ENCODE measurements at places on chromosomes 6 and 20.

GRCh38 chr20:41139227-41140093 is 2.1 kb downstream of the PLCG1 start:
- DNase-seq: no peak

DNA sequence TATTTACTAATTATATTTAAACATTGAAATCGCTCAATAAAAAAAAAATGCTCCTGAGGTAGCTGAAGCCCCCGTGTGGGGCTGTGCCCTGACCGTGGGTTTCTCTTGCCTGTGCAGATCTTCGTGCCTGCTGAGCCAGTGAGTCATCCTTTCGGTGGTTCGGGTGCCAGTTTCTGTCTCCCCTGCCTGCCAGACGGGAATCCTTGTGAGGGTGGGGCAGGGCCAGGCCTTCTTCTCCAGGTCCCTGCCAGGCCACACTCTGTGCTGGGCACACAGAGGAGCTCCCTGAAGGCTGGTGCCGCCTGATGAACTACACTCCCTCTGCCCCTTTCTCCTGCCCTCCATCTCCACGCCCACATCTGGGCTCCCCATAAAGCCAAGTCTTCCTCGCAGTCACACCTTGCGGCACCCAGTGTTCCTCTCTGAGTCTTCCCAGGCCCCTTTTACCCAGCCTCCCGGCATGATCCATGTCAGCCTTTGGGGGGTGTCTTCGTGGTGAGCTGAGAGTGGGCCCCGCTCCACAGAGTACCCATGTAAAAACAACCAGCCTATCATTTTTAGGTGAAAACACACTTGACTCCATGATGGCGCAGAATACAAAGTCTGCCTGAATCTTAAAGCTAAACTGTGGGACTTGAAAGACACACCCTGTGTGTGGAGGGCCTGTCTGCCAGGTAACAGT is 19.3 kb downstream of the FGD2 start:
- no peak for DNase-seq

GRCh38 chr6:166575205-166575604 is 11.3 kb downstream of the RAMACL start:
- DNase-seq: no peak

- no peak for DNase-seq
Measured at GRCh38 chr6:138007014-138007472, 100.2 kb downstream of the PERP start.

- DNase-seq: no peak
Measured at GRCh38 chr20:18394363-18394762, 72.5 kb downstream of the DZANK1 start.

DNA sequence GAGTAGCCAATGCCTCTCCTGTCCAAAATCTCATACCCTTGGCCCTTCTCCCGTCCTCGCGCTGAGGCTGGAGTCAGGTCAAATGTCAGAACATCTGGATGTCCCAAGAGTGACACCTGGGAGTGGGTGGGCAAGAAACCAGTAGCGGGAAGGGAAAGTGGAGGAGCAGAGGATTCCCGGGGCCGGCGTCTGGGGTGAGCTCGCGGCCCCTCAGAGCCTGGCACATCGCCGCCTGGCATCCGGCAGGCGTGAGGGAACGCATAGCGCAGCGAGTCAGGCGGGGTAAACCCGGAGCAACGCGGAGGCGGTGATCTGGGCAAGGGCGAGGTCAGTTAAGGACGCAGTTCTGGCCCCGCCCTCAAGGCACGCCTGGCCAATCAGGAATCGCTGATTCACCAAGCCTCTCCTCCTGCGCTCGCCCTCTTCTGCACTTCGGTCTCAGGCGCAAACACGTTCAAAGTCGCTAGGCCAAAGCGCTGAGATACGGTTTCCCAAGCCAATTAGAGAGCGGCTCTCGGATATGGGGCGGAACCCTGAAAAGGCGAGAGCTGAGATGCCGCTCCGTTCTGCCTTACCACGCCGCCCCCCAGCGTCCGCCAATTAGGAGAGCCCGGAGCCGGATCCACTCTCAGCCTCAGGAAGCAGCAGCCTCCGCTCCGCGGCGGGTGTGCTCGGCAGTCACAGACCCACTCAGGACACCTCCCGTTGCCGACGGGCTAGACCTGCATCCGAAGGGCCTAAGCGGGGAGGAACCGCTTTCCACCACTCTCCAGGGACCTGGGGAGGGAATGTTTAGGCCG is 22.5 kb downstream of the VPS52 start:
- peak; percentile 98 for DNase-seq

- no peak for DNase-seq
Measured at GRCh38 chr6:151179321-151179720, 60.4 kb upstream of the AKAP12 start.

DNA sequence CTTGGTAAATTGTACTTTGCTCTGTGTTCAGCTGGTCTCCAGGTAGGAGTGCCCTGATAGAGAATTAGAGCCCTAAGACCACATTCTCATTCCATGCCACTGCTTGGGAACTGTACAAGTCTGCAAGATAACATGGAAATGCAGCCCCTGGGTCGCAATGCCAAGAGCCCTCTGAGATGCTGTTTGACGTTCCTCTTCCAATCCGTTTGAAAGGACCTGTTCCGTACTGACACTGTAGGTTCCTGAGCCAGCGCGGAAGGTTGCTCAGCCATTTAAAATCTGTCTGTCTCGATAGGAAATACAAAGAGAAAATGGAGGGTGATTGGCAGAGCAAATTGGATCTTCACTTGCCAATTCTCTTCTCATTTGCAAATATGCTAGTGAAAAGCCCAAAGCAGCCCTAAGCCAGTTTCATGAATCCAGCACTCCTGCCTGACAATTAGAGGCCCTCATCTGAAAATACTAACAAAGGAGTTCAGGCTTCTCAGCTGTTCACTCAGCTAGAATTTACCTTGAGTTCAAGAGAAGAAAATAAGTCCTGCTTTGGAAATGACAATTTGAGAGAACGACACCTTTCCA is 100.6 kb upstream of the AFDN start:
- DNase-seq: no peak

GRCh38 chr20:51756653-51757052 is 11.5 kb downstream of the ATP9A start:
- DNase-seq: no peak

DNA sequence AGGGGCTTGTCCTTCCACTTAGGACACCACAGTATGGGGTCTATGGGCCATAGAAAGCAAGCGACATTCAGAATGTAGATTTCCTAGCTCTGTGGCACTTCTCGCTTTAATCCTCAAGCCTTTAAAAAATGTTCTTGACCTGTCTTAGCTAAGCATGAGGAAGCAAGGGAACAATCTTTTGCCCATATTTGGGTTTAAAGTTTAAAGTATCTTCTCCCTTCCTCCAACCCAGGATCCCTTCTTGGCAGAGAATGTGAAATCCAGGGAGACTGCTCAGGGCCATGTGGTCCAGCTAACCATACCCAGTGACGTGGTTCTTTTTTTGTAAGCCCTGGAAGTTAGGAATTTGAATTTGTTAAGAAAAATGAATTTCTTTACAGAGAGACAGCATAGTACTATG is 289.9 kb downstream of the BTBD9 start:
- no peak for DNase-seq

DNA sequence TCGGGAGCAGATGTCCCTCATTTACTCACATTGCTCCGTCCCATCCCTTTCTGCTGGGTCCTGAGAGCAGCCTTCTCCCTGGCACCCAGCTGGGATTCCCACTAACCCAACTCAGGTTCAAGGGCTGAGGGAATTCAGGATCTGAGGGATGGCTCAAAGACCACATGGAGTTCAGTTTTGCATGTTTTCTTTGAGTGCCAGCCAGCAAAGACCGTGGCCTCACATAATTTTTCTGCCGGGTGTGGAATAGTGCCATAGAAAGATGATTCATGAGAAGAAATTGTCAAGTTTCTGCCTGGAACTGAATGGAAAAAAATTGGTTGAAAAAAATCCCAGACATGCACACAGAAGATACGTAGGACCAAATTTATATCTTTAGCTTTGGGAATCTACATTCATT is 168.6 kb downstream of the CD83 start:
- peak; percentile 72 for DNase-seq

- DNase-seq: no peak
Measured at GRCh38 chr6:34771727-34772126, 14.4 kb downstream of the SNRPC start.

GRCh38 chr6:43858161-43859153 is 88.4 kb downstream of the VEGFA start:
- DNase-seq: no peak

GRCh38 chr6:139416146-139416545 is 41.7 kb upstream of the CITED2 start:
- no peak for DNase-seq

DNA sequence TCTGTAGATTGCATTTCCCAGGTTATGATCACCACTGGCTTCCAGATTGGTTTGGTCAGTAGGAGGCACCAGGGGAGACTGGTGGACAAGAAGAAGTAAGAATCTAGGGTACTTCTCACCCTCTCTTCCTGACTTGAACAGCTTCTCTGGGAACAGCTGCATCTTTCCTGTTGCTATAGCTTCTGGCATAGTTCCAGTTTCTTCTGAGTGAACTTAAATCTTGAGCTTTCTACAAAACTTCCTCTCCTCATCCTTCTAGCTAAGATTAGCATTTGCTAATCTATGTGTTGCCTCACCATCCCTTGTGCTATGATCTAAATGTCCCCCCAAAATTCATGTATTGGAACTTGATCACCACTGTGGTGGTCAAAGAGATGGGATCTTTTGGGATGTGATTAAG is 724.6 kb downstream of the UTRN start:
- no peak for DNase-seq

GRCh38 chr6:117072781-117073180 is 192.6 kb upstream of the VGLL2 start:
- no peak for DNase-seq

DNA sequence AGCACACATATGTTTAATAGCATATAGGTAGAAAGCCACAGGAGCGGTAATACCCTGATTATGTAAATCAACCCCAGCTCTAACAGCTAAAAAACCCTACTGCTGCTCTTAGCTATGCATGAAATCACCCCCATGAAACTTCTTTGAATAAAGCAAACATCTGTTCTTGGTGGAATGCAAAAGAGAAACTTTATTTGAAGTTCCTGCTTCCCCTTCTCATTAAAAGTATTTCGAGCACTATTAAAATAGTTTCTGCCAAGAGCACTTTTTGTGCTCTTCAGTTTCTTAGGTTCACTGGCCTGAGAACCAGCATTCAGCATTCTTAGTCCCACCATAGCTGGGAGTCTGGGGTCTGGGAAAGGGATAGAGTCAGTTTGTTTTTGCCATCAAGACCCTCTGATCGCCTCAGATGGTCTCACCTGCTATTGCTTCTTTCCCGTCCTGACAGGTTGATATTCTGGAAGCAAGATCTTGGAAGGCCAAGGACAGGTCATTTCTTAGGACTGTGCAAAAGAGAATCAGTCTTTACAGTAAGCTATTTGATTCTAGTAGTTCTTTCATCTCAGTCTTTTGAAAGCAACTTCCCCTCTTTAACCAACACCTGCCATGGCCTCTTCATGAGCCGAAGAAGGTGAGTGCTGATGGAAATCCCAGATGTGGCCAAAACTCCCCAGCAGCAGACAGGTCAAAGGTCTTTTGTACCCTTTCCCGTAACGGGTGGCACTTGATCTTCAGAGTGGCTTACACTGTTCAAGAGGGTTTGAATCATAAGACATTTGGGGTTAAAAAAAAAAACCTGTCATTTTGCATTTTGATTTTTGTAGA is 76.5 kb upstream of the TMEM170B start:
- DNase-seq: no peak

GRCh38 chr6:39152262-39152661 is 37.3 kb upstream of the SAYSD1 start:
- DNase-seq: no peak

DNA sequence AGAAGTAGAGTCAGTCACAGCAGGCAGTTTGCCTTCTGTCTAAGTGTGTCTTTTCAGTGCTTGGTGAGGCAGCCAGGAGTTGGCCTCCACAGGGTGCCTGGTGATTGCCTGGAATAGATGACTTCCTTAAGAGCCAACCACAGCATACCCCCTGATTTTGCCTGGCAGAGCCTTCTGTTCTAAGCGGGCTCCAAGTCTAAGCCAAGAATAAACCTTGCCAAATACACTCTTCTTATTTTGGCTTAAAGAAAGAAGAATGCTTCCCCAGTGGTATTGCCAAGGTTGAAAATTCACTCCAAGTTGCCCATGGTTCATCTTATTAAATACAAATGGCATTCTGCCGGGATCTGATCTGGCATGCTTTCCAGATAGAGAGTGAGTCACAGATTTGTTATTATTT is 1424.8 kb upstream of the EYS start:
- peak; percentile 19 for DNase-seq

- no peak for DNase-seq
Measured at GRCh38 chr6:127076466-127076865, 42.0 kb upstream of the RSPO3 start.

DNA sequence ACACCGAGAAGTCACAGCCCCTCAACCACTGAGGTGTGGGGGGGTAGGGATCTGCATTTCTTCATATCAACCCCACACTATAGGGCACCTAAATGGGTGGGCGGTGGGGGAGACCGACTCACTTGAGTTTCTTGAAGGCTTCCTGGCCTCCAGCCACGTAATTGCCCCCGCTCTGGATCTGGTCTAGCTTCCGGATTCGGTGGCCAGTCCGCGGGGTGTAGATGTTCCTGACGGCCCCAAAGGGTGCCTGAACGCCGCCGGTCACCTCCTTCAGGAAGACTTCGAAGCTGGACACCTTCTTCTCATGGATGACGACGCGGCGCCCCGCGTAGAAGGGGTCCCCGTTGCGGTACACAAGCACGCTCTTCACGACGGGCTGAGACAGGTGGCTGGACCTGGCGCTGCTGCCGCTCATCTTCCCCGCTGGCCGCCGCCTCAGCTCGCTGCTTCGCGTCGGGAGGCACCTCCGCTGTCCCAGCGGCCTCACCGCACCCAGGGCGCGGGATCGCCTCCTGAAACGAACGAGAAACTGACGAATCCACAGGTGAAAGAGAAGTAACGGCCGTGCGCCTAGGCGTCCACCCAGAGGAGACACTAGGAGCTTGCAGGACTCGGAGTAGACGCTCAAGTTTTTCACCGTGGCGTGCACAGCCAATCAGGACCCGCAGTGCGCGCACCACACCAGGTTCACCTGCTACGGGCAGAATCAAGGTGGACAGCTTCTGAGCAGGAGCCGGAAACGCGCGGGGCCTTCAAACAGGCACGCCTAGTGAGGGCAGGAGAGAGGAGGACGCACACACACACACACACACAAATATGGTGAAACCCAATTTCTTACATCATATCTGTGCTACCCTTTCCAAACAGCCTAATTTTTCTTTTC is at the start of gene DCDC2:
DCDC2 (minus strand) TSS at position 724 of the 883 bp plus-strand sequence; CDS start at position 415, 309 bp downstream.
- peak; percentile 20 for DNase-seq

GRCh38 chr6:126318797-126319196 is 21.1 kb upstream of the CENPW start:
- DNase-seq: no peak

GRCh38 chr6:167279766-167280446 is 11.2 kb upstream of the UNC93A start:
- no peak for DNase-seq

- DNase-seq: no peak
Measured at GRCh38 chr6:11467364-11467763, 70.2 kb upstream of the TMEM170B start.
